RKO (cell line): ENCODE measurements at places on chromosomes 7 and 10.

DNA sequence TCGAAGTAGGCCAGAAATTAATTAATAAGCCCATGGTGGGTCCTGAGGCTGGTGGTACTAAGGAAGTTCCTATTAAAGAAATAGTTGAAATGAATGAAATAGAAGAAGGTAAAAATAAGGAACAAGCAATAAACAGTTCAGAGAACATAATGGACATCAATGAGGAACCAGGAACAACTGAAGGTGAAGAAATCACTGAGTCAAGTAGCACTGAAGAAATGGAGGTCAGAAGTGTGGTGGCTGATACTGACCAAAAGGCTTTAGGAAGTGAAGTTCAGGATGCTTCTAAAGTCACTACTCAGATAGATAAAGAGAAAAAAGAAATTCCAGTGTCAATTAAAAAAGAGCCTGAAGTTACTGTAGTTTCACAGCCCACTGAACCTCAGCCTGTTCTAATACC lies 36.0 kb downstream of the SLK start:
- no peak for DNase-seq

GRCh38 chr7:12951397-12951801 lies 264.0 kb downstream of the ARL4A start:
- DNase-seq: peak; percentile 77

DNA sequence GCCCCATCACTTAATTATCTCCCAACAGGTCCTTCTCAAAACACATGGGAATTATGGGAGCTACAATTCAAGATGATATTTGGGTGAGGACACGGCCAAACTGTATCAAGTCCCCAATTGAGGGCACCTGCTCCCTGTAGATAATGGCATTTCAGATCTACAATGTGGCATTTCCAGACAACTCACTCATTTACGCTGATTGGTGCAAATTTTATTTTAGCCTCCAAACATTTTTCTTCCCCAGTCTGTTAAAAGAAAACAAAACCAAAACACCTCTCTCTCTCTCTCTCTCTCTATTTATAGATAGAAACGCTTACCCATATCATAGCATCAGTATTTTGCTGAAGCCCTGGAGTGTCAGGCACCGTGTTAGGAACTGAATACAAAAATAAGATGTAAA lies 148.7 kb upstream of the KLF6 start:
- DNase-seq: no peak

DNA sequence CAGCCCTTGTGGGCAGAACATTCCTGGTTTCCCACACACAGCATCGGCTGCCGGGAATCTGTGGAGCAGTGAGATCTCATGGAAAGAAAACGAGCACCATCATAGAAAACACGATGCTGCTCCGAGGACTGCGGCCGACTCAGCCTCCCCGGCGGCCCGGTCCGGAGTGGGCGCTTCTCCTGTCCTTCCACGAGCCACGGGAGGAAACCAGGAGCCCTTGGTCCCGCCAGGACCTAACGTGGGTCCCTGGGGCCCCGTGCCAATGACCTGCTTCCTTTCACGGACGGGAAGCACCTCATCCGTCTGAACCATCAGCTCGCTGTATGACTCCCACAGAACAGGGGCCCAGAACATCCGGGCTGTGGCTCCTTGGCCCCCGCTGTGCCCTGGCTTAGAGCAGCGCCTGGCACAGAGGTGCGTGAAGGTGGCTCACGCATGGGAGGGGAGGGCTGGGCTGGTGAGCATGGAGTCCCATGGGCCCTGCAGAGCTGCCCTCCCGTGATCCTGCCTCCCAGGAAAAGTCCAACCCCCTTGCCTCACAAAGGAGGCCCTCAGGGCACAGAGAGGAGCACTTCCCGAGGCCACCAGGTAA lies 280.5 kb downstream of the MAD1L1 start:
- DNase-seq: no peak

DNA sequence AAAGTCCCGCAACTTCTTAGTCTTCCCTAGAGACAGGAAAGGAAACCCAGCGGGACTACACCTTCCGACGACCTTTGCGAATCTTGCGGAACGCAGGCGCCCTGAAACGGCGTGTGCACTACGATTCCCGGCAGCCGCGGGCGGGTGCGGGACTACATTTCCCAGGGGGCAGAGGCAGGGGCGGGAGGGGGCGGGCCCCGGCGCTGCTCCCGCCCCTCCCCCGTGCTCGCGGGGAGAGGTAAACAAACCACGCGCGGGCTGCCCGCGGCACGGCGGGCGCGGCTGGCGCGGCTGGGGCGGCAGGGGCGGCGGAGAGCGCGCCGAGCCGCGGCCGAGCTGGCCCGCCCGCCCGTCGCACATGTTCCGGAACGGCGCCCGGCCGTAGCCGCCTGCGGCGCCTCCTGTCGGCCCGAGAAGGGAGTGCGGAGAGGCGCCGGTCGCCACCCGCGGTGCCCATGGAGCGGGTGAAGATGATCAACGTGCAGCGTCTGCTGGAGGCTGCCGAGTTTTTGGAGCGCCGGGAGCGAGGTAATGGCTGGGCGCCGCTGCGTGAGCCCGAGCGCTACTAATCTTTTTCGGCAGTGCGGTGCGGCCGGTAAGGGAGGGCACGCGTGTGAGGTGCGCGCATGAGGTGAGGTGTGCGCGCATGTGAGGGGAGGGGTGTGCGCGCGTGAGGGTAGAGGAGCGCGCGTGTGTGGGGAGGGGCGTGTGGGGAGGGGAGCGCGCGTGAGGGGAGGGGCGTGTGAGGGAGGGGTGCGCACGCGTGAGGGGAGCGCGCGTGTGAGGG lies 18.5 kb downstream of the MXI1 start:
- peak; percentile 95 for DNase-seq

- no peak for DNase-seq
These were observed 20.3 kb downstream of the ZCCHC24 start for GRCh38 chr10:79425074-79425532.

GRCh38 chr10:50419756-50420155 lies 168.4 kb upstream of the ASAH2 start:
- DNase-seq: no peak

GRCh38 chr10:86967481-86967941 lies 771 bp upstream of the ADIRF start:
- DNase-seq: no peak

GRCh38 chr7:45132708-45133320 lies 21.3 kb upstream of the TBRG4 start:
- DNase-seq: no peak

- no peak for DNase-seq
These were observed 371.1 kb downstream of the PRPF18 start for GRCh38 chr10:13957856-13958255.

DNA sequence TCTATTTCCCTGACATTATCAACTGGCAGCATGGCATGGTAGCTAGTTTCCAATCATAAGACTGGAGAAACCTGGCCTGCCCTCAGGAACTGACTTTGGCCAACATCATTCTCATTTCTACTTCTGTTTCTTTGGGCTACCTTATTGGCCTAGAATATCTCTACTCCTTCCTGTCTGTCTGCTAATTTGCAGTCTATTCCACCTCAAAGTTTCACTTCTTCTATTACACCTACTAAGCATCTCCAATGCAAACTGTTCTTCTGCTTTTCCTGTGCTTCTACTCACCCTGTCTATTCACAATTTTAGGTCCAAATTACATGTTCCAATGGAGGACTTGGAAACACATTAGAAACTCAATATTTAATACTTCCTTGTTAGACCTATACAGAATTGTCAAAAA lies 65.6 kb downstream of the ZNF503 start:
- no peak for DNase-seq

GRCh38 chr10:103724771-103725170 lies 130.6 kb downstream of the SH3PXD2A start:
- no peak for DNase-seq

DNA sequence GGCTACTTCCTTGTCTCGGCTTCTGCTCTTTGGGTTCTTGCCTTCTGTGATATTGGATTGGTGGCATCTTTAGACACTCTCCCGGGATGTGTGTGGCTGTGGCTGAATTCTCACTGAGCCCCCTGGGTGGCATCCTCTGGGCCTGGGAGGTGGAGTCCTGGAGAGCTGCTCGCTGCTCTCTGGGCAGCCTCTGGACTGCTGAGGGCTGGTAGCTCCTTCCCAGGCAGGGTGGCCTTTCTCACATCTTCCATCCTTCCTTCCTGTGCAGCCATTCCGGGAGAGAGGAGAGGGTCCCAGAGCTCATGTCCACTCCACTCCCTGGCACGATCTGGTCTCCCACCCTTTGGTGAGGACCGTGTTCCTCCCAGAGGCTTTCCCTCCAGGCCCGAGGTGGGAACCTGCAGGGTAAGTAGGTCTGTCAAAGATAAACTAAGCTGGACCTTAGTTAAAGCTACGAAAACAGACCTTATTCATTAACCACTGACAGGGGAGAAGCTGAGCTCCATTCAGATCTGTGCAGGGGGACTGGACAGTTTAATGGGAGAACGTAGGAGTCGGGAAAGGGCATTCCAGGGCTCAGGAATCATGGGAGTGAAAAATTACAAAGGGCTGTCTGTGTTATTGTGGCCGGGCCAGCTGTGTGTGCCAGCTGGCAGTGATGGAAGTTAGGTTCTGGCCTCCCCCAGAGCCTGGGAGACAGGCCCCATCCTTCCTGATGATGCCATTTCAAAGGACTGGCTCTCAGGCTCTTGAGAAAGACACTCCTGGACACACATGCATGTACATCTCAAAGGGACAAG lies 8.7 kb downstream of the ATP6V0E2 start:
- DNase-seq: no peak

GRCh38 chr10:100551196-100551595 lies 15.5 kb downstream of the HIF1AN start:
- DNase-seq: no peak

GRCh38 chr10:35140126-35140525 lies 13.5 kb downstream of the CREM start:
- DNase-seq: no peak

GRCh38 chr7:100351657-100352058 lies 6.3 kb upstream of the PILRB start:
- no peak for DNase-seq

DNA sequence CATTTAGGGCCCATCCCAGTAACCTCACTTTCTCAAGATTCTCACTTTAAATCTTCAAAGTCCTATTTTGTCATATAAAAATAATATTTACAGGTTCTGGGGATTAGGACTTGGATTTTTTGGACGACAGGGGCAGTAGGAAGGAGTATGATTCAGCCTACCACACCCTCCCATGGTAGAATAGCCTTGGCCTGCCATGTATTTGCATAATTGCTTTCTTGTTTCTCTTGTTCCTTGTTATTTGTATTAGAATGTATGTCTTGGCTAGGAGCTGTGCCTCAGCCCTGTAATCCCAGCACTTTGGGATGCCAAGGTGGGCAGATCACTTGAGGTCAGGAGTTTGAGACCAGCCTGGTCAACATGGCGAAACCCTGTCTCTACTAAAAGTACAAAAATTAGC lies 92.5 kb downstream of the ELAPOR2 start:
- no peak for DNase-seq

GRCh38 chr10:74332398-74332797 lies 181.4 kb downstream of the ADK start:
- DNase-seq: no peak

- no peak for DNase-seq
These were observed 15.4 kb downstream of the SEC24C start for GRCh38 chr10:73759512-73760115.

DNA sequence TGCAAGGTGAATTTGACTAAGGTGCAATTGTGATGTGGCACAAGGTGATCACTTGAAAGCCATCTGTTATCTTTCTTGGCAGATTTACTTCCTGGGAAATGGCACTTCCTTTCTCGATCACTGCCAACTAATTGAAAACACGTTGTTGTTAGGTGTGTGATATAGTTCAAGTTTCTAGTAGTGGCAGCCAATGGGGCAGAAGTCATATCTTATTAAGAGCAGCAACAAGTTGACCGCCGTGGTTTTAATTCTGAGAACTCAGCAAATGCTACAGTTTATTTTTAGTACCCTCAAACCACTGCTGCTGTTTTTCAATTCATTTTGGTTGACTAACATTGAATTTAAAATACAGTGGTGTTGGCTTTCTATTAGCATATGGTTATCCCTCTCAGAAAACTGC lies 1.6 kb downstream of the CHN2 start:
- no peak for DNase-seq

DNA sequence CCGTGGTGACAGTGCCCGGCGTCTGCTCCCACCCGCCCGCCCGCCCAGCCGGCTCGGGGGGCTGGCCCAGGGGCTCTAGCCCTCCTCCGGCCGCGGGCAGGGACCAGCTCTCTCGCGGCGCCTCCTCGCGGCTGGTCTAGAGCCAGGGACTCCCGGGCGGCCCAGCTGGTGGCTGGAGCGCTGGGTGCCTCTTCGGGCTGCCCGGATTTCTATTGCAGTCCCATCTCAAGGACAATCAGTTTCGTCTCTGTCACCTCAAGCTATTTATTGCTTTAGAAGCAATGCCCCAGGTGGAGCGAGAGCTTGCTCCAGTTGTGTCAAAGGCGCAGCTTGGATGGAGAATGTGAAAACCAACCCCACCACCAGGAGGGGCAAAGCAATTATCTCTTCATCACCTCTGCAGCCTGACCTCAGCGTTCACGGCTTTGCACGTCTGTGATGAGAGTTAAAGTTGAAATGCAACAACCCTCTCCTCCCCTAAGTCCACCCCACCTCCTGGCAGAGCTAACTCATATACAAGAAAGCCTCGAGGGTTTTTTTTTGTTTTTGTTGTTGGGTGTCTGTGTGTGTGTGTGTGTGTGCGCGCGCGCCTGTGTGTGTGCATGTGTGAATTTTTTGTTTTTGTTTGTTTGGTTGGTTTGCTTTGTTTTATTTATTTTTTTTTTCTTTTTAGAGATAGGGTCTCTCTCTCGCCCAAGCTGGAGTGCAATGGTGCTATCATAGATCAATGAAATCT lies at the start of gene ITGA8:
ITGA8 (minus strand) TSS at position 24 of the 736 bp plus-strand sequence. CDS start 151 bp downstream, outside the sequence.
- DNase-seq: no peak

GRCh38 chr7:132092106-132092505 lies 484.2 kb downstream of the PLXNA4 start:
- no peak for DNase-seq

DNA sequence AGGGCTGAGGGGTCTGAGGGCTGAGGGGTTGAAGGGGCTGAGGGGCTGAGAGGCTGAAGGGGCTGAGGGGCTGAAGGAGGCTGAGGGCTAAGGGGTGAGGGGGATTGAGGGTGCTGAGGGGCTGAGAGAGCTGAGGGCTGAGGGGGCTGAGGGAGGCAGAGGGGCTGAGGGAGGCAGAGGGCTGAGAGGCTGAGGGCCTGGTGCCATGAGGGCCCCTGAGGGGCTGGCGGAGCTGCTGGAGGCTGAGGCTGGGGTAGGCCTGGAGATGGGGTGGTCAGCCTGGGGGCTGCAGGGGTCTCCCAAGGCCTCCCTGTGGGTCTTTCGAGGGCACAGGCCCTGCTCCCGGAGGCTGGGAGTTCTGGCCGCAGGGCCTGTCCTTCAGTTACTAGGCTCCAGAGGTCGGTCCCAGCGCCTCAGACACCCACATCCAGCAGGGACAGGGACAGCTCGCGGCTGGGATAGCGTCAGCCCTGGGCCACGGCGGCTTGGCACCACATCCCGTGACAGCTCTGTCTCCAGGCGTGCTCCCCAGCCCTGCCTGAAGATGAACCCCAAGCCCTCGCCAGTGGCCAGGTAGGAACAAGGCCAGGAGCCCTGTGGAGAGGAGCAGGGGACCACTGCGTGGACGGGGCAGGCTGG lies 16.9 kb downstream of the MYO1G start:
- no peak for DNase-seq
